ENCODE measurements at places on chromosomes 4 and X.

GRCh38 chr4:152628128-152628527, 51.7 kb downstream of the TMEM154 start:
- DNase-seq: no peak

- DNase-seq: no peak
Measured at GRCh38 chrX:11481035-11481434, 184.7 kb downstream of the ARHGAP6 start.

DNA sequence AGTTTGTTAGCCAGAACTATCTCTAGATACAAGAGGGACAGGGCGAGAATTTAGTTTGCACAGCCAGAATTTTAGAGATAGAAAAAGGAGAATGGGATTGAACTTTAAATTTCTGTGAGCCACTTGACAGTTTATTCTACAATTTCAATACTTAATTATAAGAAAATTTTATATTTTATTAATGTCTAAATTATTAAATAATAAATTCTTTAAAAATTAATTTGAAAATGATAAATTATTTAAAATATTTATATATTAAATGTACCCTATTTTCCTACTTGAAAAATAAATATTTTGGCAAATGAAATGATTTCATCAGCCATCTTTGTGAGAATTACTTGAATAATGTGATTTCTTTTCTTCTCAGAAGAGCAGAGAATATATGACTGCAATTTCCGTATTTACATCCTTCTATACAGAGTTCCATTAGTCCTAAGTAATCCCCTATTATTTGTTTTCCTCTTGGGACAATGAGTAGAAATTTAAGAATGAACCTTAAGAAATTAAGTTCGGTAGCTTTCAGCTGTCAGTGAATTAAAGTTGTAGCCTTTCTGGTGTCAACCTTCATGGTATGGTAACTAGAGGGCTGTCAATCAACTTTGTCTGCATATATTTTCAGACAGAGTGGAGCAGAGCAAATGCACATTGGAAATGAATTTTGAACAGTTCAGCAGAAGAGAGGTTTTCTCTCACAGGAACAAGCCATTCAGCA, 763.9 kb downstream of the PCDH18 start:
- no peak for DNase-seq

- no peak for DNase-seq
Measured at GRCh38 chrX:9279234-9279544, 185.7 kb upstream of the TBL1X start.

DNA sequence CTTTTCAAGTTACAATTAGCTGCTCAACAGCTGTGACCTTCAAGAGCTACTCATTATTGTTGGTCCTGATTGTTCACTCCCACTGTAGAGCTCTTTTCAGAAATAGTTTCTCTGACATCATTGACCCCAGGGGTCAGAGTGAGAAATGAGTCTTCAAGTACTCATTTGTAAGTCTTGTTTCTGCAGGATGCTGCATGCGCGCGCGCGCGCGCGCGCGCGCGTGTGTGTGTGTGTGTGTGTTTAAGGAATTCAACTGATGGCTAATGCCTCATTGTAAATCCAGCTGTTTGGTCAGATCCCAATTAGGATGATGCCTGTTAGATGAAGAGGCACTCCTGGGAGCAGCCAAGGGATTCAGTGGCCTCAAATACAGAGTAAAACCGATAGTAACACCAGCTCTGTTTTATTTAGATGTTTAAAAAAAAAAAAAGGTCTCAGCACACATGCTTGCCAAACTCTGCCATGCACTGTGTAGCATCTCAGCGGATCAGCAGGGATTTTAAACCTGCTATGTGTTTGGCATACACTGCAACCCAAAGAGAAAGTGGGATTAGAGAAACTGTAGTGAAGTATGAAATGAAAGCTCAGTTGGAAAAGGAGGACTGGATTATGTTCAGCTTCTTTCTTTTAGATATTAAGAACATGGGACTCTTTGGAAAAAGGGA, 332.3 kb downstream of the ADGRL3 start:
- DNase-seq: no peak

DNA sequence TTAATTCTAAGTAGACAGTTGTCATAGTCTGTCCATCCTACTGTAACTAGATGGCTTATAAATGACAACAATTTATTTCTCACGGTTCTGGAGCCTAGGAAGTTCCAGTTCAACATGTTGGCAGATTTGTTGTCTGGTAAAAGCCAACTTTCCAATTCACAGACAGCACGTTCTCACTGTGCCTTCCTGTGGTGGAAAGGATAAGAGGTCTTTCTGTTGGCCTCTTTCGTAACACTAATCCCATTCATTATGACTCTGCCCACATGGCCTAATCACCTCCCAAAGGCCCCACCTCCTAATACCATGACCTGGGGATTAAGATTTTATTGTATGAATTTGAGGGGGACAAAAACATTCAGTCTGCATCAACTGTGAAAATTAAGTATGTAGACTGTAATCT, 83.2 kb downstream of the GALNTL6 start:
- no peak for DNase-seq

- no peak for DNase-seq
Measured at GRCh38 chr4:16140879-16141249, 57.0 kb upstream of the PROM1 start.

- DNase-seq: no peak
Measured at GRCh38 chr4:166174717-166175490, 301.9 kb downstream of the TLL1 start.
